ENCODE measurements at places on chromosomes 7 and 10.

DNA sequence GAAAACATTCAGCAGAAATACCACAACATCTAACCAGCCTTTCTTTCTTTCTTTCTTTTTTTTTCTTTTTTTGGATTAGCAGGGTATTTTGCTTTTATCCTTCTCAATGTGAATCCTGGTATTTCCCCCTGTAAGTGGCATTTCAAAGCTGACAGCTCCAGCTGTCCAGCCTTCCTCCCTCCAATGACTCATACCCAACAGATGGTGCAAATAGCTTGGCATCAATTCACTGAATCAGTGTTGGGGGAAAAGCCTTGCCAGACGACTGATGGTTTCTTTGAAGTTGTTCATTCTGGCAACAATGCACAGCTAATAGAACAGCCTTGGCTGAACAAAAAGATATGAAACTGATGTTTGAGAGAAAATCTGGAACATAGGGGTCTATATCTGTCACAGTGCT is 316.8 kb upstream of the STEAP1 start:
- DNase-seq: no peak

- no peak for DNase-seq
Observed at GRCh38 chr10:60425392-60426110, 35.9 kb upstream of the ANK3 start.

DNA sequence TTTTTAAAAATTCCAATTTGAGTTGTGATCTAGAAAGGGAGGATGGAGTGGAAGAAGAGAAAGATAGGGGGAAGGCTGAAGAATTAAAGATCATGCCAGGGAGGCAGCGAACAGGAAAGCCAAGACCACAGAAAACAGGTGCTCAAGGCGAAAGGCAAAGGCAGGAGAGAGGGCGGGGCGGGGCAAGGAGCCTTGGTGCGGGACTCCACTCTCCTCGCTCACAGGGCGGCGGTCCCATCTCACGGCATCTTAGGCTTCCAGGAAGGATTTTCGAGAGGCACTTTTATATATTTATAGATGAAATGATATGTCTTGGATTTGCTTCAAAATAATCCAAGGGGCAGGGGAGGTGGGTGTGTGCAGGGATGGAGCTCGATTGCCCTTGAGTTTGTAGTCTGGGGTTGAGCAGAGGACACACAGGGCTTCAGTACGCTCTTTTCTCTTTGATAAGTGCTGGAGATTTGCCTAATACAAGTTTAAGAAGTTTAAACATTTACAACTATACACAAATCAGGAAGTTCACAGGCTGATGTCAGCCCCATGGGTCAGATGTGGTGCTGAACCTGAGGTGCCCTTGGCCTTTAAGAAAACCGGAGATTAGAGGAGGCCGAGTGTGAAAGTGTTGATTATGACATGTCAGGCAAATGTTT is 161.1 kb downstream of the PRKAG2 start:
- no peak for DNase-seq

GRCh38 chr10:102602272-102603045 is 41.8 kb upstream of the TRIM8 start:
- no peak for DNase-seq

GRCh38 chr7:3367261-3367660 is 66.2 kb downstream of the SDK1 start:
- DNase-seq: no peak

DNA sequence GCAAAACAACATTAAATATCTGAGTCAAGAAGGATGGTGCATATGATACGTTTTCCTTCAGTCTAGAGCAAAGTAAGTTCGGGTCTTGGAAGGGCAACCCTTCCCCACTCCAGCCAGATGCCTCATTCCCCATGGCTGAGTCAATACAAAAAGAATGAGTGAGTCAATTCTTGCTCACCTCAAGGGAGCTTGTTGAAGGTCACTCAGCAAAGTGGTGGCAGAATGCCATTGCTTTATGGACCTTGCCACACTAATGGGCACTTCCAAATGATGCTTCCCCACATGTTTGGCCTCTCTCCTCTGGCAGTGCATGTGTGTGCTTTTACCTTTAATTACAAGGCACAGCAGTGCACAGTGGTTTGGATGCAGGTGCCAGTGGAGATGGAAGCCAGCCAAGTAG is 296.5 kb downstream of the SORCS3 start:
- DNase-seq: no peak

GRCh38 chr7:105769901-105770628 is 106.3 kb downstream of the ATXN7L1 start:
- no peak for DNase-seq

Data from stimulated activated CD8-positive, alpha-beta memory T cell treated with anti-CD3 and anti-CD28 coated beads, Interleukin-7, amount 100 ng/mL, for 1 hour (primary cell).